ENCODE measurements at places on chromosomes 5 and 9.

DNA sequence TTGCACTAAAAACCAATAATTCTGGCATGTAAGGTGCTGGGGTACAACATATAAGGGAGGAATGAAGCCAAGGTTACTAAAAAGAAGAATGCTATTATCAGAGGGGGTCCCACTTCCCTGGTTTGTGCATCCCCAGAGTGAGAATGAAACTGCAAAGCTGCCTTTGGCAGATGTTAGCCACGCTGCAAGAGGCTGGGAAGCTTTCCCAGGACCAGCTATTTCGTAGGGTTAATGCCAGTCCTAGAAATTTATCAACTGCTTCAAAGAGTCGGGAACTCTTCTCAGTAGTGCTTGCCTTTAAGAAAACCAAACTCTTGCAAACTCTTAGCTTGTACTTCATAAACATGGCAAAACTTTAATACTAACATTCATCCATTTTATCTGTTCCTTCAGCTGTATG is 87.5 kb upstream of the NR5A1 start:
- DNase-seq, result no peak

GRCh38 chr9:127586537-127586936 is 25.5 kb upstream of the STXBP1 start:
- DNase-seq, result peak; percentile 75

DNA sequence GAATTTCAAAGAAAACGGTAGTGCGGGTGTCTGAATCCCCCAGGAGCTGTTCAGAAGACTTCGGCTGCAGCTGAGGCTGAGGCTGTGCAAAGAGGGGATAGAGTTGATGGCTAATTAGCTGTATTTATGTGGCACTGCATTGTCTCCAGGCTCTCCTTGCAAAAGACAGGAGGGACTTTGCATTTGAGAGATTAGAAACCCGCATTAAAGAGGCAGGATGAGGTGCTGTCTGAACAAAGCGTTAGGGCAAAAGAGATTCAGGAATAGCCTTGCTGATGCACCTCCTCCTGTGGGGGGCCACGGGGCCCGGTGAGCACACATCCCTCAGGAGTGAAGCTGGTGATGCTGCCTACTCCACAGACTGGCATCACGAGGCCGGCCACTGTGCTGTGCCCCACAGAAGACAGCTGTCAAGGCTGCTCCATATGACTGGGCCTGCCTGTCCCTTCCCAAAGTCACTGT is 343.6 kb upstream of the DAP start:
- DNase-seq, result no peak

DNA sequence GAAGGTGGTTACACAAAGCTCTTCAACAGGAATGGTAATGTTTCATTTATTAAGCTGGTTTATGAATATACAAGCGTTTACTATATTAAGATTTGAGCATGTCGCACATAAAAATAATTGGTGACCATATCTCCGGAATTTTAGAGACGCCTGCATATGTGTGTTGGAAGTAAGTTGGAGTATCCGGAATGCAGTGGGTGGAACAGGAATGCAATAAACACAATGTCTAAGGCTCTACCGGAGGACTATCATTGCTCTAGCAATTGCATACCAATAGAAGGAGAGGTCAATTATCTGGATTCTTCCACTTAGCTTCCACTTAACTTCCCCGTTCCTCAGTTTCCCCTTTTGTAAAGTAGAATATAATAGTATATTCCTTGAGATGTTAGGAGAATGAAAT is 1.1 kb upstream of the CEP78 start:
- DNase-seq, result no peak

DNA sequence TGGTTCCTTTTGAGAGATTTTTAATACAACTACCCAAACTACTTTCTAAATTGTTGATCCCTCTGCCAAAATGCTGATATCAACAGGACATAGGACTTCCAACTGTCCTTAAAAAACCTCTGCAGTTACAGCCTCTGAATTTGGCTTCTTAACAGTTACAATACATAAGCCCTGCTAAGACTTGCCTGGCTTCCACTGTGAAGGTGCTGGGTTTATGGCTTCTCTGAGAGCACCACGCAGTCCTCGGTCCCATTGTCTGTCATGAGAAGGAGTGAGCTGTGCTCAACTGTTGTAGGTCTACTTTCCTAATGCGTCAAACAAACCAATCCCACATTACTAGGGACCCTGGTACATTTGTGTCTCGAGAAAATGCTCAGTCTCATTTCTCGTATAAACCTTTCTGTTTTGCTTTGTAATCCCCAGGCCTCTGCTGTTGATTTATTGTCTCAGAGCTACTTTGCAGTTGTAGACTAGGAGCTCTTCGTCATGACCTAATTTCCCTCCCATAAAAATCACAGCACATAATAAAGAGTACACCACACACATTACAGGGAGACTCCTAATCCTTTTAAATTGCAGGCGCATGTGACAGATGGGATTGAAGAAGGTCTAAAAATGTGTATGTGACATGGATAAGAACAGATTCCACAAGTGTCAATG is 274.9 kb downstream of the NR3C1 start:
- DNase-seq, result no peak

DNA sequence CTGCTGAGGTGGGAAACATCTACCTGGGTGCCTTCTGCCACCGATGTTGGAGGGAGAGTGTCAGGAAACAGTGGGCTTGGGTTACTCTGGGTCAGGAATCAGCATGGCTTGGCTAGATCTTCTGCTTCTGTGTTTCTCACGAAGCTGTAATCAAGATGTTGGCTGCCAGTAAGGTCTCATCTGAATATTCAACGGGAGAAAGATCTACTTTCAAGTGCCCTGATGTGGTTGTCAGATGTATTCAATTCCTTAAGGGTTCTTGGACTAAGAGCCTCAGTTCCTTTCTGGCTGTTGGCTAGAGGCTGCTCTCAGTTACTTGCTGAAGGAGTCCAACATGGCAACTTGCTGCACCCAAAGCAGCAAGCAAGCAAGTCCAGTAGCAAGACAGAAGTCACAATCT is 41.9 kb upstream of the STOM start:
- no peak for DNase-seq

GRCh38 chr9:4088679-4089078 is 211.2 kb downstream of the GLIS3 start:
- DNase-seq, result no peak

GRCh38 chr5:158897444-158898160 is 202.1 kb downstream of the EBF1 start:
- DNase-seq, result no peak

- DNase-seq, result no peak
These were observed 50.8 kb downstream of the NR3C1 start for GRCh38 chr5:143352691-143353090.

- DNase-seq, result no peak
These were observed 267.3 kb downstream of the IRX1 start for GRCh38 chr5:3862906-3863305.

GRCh38 chr5:146564007-146564762 is 48.2 kb upstream of the GPR151 start:
- DNase-seq, result no peak

DNA sequence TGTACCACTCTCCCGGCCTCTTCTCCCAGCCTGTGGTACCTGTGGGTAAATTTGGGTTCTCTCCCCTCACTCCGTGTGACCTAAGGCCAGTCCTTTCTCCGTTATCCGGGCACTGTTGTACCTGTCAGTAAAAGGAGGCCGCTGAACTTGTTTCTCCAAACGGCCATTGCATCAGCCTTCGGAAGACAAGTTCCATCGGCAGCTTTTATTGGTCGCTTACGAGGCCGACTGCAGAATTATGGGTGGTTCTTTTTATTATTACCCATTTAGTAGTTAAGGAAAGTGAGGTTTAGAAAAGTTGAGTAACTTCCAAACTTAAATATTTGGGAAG is 558 bp downstream of the GRPEL2 start:
- DNase-seq, result no peak

GRCh38 chr5:174430940-174431339 is 293.4 kb upstream of the MSX2 start:
- no peak for DNase-seq

DNA sequence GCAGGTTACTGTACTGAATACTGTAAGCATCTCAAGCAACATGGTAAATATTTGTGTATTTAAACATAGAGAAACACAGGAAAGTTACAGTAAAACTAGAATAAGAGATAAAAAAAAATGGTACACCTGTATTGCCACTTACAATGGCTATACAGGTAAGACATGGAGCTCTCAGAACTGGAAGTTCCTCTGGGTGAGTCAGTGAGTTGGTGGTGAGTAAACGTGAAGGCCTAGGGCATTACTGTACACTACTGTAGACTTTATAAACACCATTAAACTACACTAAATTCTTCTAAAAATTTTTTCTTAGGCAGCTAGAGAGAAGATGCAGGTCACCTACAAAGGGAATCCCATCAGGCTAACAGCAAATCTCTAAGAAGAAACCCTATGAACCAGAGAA is 872.9 kb downstream of the TAF11L14 start:
- no peak for DNase-seq

DNA sequence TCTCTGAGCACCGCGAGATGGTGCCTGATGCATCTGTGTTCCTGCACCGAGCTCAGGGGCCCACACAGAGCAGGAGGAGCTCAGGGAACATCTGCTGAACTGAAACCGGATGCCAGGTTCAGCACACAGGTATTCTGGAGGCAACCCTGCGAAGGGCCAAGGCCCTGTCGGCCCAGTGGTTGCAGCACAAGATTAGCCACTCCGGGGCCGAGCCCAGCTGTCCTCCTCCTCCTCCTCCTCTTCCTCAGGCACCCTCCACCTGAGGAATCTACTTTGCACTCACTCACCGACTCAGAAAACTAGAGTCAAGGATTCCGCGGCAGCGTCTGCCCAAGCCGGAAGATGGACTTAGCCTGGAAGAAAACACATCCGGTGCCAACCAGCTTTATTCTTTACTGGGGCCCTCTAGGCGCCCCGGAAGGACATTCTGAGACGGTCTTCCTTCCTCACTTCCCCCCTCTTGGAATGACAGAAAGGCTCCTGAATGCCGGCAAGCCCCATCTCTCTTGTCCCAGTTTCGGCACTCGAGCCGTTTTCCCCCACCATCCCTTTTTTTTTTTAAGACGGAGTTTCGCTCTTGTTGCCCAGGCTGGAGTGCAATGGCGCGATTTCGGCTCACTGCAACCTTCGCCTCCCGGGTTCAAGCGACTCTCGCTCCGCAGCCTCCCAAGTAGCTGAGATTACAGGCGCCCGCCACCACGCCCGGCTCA is at the start of gene ZBTB6:
ZBTB6 (minus strand) TSS at position 360 of the 710 bp plus-strand sequence. CDS start 1,251 bp downstream, outside the sequence.
- DNase-seq, result peak; percentile 61

DNA sequence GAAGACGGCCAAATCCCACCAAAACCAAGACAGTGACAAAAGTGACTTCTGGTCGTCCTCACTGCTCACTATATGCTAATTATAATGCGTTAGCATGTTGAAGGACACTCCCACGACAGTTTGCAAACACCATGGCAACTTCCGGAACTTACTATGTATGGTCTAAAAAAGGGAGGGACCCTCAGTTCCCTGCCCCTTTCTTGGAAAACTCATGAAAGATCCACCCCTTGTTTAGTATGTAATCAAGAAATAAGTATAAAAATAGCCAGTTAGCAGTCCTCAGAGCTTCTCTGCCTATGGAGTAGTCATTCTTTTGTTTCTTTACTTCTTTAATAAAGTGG is 9.5 kb downstream of the FCN2 start:
- DNase-seq, result no peak

DNA sequence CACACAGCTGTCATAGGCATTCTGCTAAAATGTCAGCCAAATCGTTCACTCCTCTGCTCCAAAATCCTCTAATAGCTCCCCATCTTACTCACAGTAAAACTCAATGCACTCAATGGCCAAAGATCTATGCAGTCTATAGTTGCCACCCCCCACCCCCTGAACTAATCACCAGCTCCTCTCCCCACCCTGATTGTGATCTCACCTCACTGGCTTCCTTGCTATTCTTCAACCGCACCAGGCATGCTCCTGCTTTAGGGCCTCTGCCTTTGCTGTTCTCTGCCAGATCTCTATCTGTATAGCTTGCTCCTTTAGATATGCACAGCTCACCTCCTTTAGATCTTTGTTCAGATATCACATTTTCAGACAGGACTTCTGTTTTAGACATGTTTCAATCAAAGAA is 33.2 kb upstream of the SNX2 start:
- DNase-seq, result no peak
